ENCODE measurements at places on chromosomes 3 and 15.

DNA sequence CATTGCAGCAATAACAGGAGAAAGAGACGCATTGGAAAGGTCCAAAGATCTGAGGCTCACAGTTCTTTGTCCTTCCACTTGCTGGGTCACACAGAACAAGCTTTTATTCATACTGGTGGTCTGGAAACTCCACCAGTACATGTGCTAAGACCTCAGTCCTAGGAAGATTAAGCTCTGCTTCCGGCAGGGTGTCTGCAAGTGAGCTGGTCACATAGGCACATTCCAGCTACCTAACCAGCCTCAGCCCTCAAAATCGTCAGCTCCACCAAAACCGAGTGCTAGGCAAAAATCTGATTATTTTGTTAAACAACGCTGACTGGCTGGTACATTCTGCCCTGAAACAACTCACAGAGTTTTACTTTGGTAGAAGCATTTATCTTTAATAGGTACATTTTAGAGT lies 2.2 kb downstream of the ZBED2 start:
- no peak for DNase-seq

DNA sequence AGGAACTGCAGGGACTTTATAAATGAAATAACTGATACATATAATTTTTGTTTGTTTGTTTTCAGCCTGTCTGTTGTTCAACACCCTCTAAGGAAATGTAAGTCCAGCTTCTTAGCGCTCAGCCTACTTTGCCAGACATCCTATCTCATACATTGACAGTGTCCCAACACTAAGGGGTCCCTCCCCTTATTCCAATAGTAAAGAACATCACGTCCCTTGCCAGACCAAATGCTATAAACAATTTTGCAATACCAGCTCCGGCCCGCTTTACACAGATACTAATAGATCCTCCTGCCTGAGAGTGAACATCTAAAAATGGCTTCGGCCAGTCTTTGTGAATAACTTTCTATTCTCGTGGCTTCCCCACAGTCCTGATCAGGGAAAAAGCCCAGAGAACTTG lies 4.5 kb upstream of the TAFA4 start:
- no peak for DNase-seq

DNA sequence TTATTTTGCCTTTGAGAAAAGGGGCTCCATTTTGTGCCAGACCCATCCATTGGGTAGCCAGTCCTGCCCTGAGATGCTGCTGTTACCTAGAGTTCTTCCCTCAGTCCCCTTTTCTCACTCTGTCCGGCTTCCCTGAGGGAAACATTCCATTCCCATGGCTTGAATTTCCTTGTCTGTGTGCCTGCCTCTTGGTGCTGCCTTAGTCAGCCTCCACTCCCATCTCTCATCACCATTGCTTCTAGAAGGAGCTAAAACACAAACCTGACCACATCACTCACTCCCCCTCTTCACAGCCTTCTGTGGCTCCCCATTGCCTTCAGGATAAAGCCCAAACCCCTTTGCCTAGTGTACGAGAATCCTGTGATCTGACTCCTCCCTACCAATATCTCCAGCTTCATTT lies 25.2 kb upstream of the C2CD4B start:
- DNase-seq: no peak

DNA sequence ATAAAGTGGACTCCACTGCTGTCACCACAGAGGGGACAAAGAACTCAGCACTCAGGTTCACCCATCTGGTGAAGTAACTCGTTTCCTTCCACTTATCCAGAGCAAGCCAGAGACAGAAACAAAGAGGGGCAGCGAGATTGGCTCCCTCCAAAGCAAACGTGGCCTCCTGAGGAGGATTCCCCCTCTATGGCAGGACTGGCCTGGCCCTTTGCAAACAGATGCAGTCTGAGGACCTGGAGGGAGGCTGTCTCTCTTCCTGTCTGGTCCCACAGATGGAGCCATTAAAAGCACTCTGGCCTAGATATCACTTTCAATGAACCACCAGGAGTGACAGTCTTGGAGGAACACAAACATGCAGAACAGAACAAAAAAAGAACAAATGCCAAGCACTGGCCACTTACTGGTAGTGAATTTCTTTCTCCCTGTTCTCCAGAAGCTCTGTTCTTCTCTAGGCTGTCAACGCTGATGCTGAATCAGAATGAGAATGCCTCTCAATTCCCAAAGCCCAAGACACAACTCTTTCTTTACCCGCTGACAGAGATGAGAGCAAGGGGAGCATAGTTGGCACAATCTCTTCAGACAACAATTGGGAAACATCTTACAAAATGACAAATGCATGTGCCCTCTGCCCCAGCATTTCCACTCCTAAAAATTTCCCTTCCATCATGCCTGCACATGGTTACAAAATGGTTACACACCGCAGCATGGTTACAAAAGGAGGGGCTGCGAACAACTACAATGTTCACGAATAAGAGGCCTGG lies 14.3 kb downstream of the KLHL25 start:
- DNase-seq: no peak

Measured in stimulated activated CD8-positive, alpha-beta memory T cell treated with anti-CD3 and anti-CD28 coated beads, Interleukin-2, amount 100 ng/mL, for 48 hours (primary cell).